Femur (tissue), 1 donor: ENCODE measurements at places on chromosomes 3 and 15.

- DNase-seq: no peak
These were observed 1.1 kb downstream of the GORASP1 start for GRCh38 chr3:39106281-39106811.

- no peak for DNase-seq
These were observed 12.8 kb downstream of the WDR48 start for GRCh38 chr3:39064646-39065045.

DNA sequence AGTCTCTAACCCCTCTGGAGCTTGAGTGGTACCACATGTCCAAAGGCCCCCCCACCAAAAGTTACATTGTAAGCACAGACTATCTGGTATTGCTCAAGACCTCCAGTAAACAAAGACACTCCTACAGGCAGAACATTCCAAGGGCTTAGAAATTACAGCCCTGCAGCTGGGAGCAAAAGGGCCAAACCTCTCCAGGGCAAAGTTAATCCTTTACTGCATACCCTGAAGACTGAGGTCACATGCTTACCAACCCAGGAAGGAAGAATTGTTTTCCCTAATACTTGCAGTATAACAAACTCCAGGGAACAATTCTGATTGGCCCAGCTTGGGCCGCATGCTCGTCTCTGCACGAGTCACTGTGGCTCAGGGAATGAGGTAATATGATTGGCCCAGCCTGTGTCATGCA, 266.1 kb upstream of the NR2F2 start:
- DNase-seq: no peak

DNA sequence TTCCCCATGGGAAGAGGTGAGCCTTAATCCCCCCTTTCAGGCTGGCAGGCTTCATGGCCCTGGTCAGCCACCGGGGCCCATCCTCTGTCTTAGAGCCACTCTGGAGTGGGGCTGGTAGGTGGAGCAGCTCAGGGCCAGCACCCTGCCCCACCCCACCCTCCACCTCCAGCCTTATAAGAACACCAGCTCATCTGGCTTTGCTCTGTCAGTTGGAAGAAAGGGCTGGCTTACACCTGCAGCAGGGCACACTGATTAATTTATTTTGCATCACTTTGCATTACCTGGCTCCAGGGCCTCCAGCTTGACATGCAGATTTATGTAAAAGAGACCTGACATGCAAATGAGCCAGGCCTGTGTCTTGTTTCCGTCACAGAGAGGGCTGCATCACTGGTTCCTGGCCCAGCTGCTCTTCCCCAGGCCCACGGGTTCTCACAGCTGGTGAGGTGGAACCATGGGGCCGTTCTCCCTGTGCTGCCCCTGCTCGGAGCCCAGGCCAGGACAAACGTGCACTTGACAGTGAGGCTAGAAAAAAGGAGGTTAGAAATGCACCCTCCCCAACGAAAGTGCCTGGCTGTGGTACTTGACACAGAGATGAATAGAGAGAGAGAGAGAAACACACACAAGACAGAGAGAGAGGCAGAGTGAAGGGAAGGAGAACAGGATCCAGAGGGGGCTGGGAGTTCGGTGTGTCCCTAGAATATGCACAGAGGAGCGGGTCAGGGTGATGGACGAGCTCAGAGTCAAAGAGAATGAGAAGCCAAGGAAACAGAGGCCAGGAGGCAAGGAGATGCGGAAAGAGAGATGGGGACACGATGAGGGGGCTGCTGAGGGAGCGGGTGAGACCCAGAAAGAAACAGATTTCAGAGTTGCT, 44.5 kb upstream of the MAGEF1 start:
- DNase-seq: no peak

- peak; percentile 60 for DNase-seq
These were observed 136.0 kb upstream of the CCDC54 start for GRCh38 chr3:107241217-107241616.

- DNase-seq: no peak
These were observed 43.7 kb downstream of the CHCHD6 start for GRCh38 chr3:126747768-126748167.

GRCh38 chr15:72782274-72783003, 1.1 kb downstream of the ADPGK start:
- no peak for DNase-seq

DNA sequence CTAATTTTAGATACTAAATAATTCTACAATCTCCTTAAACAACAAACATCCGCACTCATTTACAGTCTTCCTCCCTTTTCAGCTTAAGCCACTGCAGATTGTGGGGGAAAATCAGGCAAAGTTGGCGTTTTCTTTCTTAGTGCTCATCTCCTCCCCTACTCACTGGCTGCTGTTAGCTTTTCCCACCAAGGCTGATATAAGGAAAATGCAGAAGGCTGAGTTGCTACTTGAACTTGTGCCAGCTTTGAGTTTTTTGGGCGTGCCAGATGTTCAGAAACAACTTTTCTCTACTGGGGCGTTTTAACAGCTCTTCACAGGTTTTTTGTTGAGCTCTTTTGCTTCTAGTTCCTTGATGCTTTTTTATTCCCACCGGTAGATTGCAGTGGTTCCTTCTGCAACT, 222.0 kb downstream of the PYDC2 start:
- no peak for DNase-seq

GRCh38 chr3:134294302-134295280, 43.9 kb upstream of the RYK start:
- no peak for DNase-seq

DNA sequence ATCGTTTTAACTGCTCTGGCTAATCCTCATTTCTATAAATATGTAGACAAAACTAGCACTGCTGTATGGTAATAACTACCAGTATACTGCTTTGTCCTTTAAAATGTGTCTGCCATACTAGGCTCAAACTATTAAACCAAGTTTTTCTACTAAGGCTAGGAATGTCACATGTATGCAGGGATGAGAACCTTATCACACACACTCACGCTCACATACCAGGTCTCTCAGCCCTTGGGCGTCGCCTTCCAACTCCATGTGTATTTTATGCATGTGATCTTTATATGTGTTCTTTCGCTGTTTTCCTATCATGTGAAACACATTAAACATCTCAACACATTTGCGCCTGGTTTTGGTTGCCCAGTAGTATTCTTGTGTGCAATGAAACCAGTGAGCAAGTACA, 32.6 kb downstream of the ATP2C1 start:
- DNase-seq: no peak

- no peak for DNase-seq
These were observed 109.9 kb downstream of the TLE3 start for GRCh38 chr15:69987492-69988489.

DNA sequence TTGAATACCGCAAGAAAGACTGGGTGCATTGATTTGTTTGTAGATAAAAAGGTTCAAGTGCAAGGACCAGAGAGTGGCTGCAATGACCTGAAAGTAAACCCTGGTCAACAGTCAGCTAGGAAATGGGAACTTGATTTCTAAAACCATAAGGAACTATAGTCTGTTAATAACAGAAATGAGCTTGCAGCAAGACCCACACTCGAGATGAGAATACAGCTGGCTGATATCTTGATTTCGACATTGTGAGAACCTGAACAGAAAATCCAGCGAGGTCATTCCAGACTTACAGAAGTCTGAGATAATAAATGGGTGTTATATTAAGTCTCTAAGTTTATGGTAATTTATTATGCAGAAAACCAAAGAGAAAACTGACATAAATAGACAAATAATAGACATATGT, 177.3 kb downstream of the NFKBIZ start:
- no peak for DNase-seq

GRCh38 chr3:41158947-41159346, 40.4 kb upstream of the CTNNB1 start:
- no peak for DNase-seq

DNA sequence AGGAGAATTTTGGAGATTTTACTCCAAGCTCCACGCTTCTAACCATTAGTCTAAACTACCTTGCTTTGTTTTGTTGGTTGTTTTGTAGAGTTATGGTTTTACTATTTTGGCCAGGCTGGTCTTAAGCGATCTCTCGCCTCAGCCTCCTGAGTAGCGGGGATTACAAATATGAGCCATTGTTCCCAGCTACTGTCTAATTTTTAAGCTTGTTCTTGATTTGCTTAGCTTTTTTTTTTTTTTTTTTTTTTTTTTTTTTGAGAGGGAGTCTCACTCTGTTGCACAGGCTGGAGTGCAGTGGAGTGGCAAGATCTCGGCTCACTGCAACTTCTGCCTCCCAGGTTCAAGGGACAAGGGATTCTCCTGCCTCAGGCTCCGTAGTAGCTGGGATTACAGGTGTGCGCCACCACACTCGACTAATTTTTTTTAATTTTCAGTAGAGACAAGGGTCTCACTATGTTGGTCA, 28.5 kb downstream of the EFCAB12 start:
- no peak for DNase-seq

GRCh38 chr3:61371123-61371522, 119.9 kb upstream of the FHIT start:
- DNase-seq: peak; percentile 24

DNA sequence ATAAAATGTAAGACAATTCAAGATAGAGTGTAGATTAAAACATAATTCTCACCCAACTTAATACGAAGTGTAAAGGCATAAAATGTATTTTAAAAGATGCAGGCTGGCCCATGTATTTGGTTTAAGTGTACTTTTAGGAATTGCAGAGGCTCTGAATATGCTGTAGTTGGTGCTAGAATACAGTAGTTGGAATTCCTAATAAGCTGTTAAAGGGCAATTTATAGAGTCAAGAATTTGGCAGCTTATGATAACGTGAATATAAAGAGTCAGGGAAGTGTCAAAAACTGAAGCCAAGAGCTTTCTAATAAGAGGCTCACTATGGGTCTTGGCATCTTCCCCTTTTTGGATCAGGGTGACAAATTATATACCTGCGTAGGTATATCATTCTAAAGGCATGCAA, 36.5 kb downstream of the ADAMTS9 start:
- no peak for DNase-seq

- peak; percentile 94 for DNase-seq
These were observed at the start of gene SORD for GRCh38 chr15:45022871-45023658. TSS of gene SORD (plus strand) at chr15:45023195. CDS start at chr15:45023284, 89 bp downstream.

DNA sequence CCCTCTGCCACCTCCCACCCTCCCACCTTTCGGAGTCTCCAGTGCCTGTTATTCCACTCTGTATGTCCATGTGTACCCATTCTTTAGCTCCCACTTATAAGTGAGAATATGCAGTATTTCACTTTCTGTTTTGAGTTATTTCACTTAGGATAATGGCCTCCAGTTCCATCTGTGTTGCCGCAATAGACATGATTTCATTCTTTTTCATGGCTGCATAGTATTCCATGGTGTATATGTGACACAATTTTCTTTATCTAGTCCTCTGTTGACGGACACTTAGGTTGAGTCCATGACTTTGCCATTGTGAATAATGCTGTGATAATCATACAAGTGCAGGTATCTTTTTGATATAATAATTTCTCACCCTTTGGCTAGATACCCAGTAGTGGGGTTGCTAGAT, 91.0 kb upstream of the UBE3A start:
- no peak for DNase-seq

DNA sequence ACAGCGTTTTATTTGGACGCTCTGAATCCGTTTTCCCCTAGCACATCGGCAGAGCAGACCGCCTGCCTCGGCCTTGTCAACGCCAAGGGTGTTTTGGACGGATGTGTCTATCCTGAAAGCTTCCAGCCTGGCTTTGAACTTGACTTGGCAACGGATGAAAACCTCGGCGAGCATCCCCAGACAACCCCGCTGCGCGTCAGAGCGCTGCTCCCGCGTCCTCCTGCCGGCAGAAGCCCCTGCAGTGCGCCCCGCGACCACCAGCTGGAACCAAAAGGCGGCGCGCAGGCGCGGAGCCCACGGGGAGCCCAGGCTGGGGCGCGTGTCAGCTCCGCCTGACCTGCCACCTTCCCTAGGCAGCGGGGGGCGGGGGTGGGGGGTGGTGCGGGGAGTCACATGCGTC, 26.2 kb upstream of the ARL8B start:
- peak; percentile 78 for DNase-seq

DNA sequence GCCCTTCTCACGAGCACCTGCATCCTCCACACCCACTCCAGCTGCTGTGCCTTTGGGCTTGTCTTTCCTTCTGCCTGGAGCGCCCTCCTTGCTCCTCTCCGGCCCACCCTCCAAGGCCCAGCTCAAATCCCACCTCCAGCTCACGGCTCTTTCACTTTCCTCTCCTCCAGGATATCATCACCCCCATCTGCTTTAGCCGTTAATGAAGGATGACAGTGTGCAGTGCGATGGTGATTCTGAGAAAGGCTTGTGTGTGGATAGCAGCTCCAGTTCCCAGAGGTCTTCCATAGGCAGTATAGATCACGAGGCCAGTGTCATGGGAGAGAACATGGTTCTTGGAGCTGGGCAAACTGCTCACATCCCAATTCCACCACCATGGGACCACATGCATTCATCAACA, 237.4 kb downstream of the TLE3 start:
- no peak for DNase-seq

- DNase-seq: no peak
These were observed 76.3 kb upstream of the COL8A1 start for GRCh38 chr3:99562138-99562537.

- no peak for DNase-seq
These were observed 122.9 kb upstream of the PTPRG start for GRCh38 chr3:61438253-61439121.

- DNase-seq: no peak
These were observed 34.5 kb downstream of the RASGRP1 start for GRCh38 chr15:38530113-38530512.

DNA sequence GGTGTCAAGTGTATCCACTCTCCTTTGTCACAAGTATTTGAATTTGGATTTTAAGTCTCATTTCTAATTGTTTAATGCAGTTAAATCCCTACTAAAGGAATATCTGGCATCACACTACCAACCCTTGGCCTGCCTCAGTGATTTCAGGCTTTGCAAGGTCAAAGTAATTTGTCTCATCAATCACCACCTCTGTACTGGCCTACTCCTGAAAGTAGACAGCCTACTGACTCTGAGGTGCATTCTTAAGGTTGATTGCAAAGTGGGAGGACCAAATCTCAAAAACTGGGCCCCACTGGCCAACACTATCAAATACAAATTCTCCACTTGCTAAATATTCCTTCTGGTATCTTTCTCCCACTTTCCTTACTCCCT, 851 bp upstream of the TEX55 start:
- DNase-seq: no peak

GRCh38 chr3:4139462-4140140, 163.6 kb upstream of the SETMAR start:
- no peak for DNase-seq

GRCh38 chr3:184325715-184326369, 11.4 kb downstream of the EIF4G1 start:
- no peak for DNase-seq

- no peak for DNase-seq
These were observed 113.6 kb downstream of the NEO1 start for GRCh38 chr15:73165844-73166243.

GRCh38 chr15:70976851-70977250, 84.2 kb downstream of the LRRC49 start:
- no peak for DNase-seq
